ENCODE measurements at places on chromosomes 11 and 22.

DNA sequence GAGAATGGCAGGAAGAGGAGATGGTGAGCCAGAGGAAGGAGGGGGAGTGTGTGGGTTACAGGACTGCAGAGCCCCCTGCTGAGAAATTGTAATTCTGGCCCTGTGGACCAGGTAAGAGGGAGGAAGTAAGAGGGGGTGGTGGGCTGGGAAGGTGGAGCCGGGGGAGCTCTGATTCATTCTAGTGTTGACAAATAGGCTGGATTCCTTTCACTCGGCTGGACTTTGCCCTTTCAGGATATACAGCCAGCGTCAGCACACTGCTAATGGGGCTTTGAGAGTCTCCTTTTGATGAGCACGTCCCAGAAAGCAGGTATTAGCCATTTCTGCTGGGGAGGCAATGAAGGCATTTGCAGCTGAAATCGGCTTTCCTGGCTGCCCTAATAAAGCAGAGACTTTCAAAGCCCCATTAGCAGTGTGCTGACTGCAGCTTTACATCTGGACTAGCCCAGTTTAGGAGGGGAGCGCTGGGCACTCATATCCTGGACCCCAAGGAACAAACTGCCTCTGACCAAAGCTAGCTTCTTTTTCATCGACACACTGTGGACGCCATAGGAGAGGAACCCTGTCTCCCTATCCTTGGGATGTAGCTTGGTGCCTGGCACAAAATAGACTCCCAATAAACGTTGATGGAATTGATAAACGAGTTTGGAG is 44.8 kb upstream of the CADM1 start:
- DNase-seq, result no peak

DNA sequence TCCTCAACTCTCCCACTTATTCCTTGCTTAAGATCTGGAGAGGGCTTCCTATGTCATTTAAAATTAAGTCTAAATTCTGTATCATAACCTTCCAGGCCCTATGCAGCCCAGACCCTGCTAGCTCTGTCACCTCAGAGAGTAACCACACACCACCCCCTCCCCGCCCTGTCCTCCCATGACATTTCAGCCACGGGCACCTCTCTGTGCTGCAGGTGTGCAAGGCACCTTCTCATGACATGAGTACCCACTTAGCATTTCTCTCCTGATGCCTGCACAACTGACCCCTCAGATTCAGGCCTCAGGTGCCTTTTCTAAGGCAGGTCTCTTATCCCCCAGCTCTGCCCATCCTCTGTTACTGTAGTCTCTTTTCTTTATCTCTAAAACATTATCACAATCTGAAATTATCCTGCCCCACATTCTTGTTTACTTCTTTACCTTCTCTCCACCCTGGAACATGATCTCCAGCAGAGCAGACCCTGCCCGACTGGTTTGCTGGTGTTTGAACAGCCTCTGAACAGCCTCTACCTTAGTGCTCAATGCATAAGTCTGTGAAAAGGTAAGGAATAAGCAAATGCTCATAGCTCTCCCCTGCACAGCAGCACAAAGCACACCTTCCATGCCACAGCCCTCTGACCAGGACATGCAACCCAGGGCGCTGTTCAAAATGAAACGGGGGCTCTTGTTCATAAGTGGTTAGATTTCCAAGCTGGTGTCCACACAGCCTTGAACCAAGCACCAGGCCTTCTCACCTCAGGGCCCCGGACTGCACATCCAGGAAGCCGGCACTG is 196.1 kb upstream of the B3GAT1 start:
- no peak for DNase-seq

DNA sequence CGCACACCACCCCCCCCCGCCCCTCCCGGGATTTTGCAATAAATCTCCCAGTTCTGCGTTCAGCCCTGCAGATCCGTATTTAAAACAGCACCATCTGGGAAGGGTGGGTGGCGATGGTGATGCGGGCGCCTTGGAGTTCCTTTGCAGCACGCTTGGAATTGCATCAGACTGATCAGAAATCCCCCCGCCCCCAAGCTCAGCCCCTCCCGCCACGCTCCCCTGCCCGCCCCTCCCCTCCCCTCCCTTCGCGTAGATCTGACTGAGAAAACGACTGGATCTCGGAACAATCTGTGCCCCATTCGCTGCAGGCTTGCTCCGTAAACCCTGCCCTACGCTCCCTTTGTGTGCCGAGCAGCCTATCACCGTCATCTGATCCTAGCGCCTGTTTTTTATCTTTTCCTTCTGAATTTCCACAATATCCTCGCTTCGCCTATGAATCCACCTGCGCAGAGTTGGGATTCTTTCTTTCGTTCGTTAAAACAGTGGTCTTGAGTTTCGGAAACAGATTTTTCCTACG is 18.1 kb upstream of the BDNF start:
- DNase-seq, result no peak

DNA sequence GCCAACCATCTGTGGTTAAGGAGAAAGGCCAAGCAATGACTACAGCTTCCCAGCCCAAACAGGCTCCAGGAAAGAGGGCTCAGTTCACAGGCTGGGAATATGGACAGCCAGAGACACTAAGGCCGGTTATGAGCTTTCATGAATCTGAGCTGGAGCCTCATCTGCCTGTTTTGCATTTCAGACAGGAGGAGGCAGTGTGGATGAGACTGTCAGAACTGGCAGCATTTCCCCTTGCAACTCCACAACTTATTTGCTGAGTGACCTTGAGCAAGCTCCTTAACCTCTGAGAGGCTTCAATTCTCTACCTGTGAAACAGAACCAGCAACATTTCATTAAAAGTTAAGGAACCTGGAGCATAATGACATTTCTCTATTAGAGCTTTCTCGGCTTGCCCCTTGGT is 264.0 kb downstream of the ETS1 start:
- no peak for DNase-seq

GRCh38 chr11:36452236-36452940 is 57.7 kb downstream of the TRAF6 start:
- DNase-seq, result no peak

GRCh38 chr11:64021757-64022093 is 14.0 kb upstream of the FLRT1 start:
- DNase-seq, result no peak

GRCh38 chr11:64881476-64881875 is 3.1 kb upstream of the EHD1 start:
- no peak for DNase-seq

- no peak for DNase-seq
Observed at GRCh38 chr11:130651066-130651855, 202.8 kb downstream of the ADAMTS15 start.

- DNase-seq, result no peak
Observed at GRCh38 chr11:29293825-29294224, 723.0 kb downstream of the KCNA4 start.

GRCh38 chr11:26953770-26954392 is 40.0 kb upstream of the FIBIN start:
- no peak for DNase-seq

DNA sequence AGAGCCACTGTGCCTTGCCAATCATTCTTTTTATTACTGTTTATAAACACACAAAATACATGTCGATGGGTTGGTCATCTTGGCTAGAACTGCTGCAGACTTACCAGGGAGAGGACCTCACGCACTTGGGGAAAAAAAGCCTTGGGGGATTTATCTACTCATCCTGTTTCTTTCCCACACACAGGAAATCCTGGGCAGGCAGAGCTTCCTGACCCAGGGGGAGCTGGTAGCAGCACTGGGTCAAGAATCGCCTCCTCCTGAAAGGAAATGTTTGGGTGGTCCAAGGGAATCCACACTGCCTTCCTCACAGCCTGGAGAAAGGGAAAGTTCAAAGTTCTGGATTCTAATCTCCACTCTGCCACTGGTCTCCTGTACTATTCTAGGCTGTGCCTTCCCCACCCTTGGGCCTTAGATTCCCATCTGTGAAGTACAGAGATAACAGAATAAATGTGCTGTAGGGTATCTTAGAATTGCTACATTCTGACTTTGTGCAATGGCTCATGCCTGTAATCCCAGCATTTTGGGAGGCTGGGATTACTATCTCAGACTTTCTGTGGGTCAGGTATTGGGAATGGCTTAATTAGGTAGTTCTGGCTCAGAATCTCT is 31.2 kb upstream of the SMTN start:
- no peak for DNase-seq

DNA sequence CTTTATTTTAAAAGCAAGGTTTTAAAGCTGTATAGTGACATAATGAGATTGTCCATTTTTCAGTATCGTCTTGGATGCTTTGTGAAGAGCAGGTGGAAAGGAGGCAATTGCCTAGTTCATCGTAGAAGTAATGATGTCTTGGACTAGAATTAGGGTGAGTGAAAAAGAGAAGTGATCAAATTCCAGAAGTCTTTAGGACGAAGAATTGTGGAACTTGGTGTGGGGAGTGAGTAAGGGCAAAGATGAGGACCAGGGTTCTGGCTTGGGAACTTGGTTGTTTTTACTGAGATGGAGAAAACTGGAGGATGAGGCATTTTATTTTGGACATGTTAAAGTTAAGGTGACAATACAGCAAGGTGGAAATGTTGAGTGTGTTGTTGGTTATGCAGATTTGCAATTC is 1.2 kb downstream of the ILK start:
- DNase-seq, result no peak

DNA sequence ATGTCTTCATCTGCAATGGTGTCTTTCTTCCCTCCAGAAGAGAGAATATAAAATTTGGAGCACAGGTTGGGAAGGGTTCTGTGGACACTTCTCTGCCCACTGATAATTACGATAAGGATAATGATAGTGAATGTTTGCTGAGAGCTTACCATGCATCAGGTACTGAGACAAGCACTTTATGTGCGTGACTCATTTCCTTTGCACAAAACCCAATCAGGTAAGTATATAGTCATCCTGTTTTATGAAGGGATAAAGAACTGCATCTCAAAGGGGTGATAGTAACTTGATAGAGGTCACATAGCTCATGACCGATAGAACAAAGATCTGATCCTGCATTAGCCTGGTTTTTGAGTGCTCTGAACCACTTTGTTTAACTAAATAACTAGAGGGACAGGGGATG is 9.4 kb downstream of the DRD2 start:
- DNase-seq, result no peak

GRCh38 chr11:83510530-83511460 is 224.6 kb upstream of the CCDC90B start:
- no peak for DNase-seq

- DNase-seq, result no peak
Observed at GRCh38 chr22:46813816-46814597, 51.6 kb downstream of the TBC1D22A start.

DNA sequence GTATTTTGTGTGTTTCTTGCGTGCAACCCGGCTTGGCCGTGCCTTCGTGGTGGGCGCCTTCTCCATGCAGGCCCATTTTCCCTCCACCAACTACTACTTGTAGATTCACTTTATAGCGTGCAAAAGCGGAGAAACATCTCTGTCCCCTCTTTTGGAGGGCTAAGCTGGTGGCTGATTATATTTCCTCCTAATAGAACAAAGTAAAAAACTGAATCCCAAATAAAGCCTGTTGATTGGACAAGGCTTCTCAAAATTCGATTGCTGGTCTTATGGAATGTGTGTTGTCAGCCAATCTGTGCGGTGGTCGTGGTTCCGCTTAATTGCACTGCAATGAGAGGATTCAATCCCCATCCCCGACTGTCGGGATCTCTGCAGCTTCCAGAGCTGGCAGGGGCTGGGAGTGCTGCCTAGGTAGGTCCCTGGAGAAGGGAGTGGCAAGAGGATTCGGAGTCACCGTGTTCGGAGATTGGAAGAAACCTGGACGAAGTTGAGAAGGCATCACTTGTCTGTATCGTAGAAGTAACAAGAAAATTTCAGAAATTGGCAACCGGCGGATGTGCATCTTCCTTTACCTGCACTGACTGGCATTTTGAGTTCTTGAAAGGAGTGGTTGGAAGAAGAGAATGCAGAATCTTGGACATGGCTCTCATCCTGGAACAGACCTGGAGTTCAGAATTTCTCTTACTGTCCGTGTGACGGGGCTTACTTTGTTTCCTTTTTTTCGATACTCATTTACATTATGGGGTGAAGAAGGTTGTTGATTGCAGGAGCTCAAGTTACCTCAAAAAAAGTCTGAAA is 1.1 kb downstream of the HMGXB4 start:
- no peak for DNase-seq

GRCh38 chr11:69512790-69513189 is 31.3 kb downstream of the LINC01488 start:
- DNase-seq, result no peak

DNA sequence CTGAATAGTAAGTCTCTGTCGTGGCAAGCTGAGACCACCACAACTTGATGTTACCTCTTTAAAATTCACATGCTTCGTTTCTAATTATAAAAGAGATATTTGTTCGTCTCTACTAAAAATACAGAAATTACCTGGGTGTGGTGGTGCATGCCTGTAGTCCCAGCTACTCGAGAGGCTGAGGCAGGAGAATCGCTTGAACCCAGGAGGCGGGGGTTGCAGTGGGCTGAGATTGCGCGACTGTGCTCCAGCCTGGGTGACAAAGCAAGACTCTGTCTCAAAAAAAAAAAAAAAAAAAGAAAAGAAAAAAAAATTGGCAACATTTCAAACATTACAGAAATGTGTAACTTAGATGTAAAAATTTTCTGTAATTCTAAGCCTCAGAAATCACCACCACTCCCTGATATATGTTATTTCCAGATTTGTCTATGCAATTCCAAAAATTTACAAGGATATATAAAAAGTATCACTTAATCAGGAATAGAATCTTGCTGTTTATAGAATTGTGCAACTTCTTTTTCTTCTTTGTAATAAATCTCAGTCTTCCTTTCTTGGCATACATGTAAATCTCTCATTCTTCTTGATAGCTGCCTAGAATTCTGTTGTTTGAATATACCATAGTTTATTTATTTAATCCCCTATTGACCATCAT is 37.3 kb downstream of the C11orf96 start:
- no peak for DNase-seq

- no peak for DNase-seq
Observed at GRCh38 chr11:33045551-33046255, 6.3 kb downstream of the TCP11L1 start.

DNA sequence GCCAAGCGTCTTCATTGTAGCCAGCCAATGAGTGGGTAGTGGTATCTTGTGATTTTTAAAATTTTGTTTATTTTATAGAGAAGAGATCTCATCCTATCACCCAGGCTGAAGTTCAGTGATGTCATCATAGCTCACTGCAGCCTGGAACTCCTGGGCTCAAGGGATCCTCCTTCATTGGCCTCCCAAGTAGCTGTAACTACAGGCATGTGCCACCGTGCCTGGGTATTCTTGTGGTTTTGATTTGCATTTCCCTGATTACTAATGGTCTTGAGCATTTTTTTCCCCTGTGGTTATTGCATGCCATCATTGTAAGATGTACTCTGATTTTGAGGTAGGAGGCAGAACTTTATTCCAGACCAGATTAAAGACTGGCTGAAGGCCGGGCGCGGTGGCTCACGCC is 2.4 kb upstream of the DENND6B start:
- DNase-seq, result no peak

DNA sequence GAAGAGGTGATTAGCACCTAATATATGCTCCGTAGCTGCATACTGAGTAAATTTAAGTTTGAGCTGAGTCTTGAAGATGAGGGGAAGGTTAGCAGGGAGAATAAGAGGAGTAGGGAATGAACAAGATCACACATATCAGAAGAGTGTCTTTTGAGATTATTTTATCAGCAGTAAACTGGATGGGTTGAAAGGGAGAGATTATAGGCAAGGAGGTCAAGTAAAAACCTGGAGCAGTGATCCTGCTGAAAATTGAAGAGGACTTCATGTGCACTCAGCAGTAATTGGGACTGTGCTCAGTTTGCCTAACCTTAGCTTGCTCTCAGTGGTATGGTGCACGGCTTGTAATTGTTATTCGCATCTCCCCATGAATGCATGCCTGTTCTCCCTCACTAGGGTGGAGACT is 79.5 kb upstream of the PICALM start:
- DNase-seq, result no peak
